Nucleus accumbens (tissue), 56 donors: ENCODE measurements at places on chromosomes 16 and 17.

GRCh38 chr17:58703137-58703915 lies 10.9 kb downstream of the RAD51C start:
- DNase-seq = no peak

- no peak for DNase-seq
Observed at GRCh38 chr17:18198530-18198929, 14.9 kb downstream of the ALKBH5 start.

- no peak for DNase-seq
Observed at GRCh38 chr17:83143817-83144231, 64.4 kb downstream of the METRNL start.

DNA sequence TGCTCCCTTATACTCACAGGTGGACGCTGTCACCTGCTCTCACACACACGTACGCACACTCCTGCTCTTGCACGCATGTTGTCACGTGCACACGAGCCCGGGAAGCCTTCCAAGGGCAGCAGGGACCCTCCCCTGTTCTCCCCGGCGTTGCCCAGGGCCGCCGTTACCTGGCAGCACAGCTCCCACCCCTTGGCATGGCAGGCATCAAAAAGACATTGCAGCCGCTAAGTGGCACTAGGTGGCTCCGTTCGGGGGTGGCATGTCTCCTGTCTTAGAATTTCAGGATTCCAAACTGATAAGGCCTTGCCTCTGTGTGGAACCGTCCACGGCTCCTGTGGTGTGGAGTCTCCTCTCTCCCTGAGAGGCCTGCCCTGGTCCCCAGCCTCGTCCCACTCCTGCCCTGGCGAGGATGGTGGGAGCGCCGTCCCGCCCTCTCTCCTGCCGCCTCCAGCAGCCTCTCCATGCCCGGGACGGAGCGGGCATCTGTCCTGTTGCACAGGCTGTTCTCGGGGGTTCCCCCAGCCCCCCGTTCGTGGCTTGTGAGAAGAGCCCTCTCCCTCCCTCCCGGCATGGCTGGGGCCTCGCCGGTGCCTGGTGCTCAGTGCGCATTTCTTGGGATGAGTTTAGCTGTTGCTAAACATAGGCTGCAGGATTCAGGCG lies 126.7 kb upstream of the GSE1 start:
- DNase-seq = no peak

GRCh38 chr17:77894126-77894956 lies 64.2 kb upstream of the TNRC6C start:
- no peak for DNase-seq

- no peak for DNase-seq
Observed at GRCh38 chr17:62995377-62995885, 29.4 kb downstream of the TANC2 start.

- DNase-seq = no peak
Observed at GRCh38 chr17:43169561-43170139, 1.4 kb upstream of the NBR1 start.

DNA sequence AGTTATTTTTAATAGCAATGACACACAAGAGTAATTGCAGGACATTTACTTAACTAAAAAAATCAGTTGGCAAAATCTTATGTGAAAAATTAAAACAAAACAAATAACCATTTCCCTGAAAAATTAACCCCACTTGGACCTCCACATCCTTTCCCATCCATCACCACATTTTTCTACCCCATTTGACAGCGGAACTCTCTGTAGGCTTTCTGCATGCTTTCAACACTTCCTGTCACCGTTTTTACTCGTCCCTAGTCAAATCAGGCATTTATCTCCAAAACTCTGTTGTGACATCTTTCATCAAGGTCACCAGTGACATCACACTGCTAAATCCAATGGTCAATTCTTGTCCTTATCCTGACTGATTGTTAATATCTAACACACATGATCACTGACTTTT lies 27.5 kb downstream of the KCNJ16 start:
- no peak for DNase-seq

DNA sequence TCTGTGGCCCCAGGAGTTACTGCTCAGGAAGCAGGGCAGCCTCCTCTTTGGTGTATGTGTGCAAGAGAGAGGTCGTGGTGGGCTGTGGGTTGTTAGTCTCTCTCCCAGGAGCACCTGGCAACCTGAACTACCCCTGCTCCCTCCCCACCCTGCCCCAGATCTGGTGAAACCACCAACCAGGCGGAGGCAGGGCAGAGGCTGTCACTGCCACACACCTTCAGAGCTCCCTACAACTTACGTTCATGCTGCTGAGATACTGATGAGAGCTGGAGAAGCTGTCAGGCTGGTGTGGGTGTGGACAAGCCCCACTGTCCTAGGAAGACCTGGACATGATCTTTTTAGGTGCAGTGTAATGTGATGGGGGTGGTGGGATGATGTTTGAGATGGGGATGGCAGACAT lies 24.3 kb downstream of the GOSR2 start:
- no peak for DNase-seq
